Hematopoietic multipotent progenitor cell treated with erythropoietin and hydrocortisone succinate and interleukin-3 and kit ligand, for 4 days (in vitro differentiated cells): ENCODE measurements at places on chromosomes 2 and 18.
A peak's percentile ranks its signal among the peaks of the same experiment; 100 is the strongest.

- no peak for DNase-seq
These were observed 71.6 kb upstream of the EFEMP1 start for GRCh38 chr2:55995211-55995610.

- DNase-seq: no peak
These were observed 4.9 kb downstream of the KIF1A start for GRCh38 chr2:240814946-240815760.

GRCh38 chr18:55321265-55322177 lies 266.5 kb downstream of the TCF4 start:
- DNase-seq: peak; percentile 89

- DNase-seq: no peak
These were observed 170.5 kb downstream of the TGIF1 start for GRCh38 chr18:3620146-3621119.

GRCh38 chr2:176364273-176364977 lies 95.2 kb downstream of the MTX2 start:
- no peak for DNase-seq

DNA sequence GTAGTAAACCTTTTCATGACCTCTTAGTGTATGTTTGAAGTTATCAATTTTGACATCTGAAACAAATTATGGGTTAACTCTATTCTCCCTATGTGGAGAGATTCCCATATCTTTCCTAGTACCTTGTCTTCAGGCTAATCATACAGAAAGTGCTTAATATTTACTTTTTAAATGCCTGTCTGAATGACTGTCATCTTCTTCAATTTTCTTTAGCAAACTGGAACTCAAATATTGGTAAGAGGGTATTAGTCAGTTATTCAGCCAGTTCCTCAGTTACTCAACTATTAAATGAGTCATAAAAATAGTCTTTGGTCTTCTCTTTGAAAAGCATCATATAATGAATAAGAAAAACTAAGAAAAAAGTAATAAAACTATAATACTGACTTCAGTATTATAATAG lies 1038.0 kb upstream of the PIK3C3 start:
- no peak for DNase-seq

DNA sequence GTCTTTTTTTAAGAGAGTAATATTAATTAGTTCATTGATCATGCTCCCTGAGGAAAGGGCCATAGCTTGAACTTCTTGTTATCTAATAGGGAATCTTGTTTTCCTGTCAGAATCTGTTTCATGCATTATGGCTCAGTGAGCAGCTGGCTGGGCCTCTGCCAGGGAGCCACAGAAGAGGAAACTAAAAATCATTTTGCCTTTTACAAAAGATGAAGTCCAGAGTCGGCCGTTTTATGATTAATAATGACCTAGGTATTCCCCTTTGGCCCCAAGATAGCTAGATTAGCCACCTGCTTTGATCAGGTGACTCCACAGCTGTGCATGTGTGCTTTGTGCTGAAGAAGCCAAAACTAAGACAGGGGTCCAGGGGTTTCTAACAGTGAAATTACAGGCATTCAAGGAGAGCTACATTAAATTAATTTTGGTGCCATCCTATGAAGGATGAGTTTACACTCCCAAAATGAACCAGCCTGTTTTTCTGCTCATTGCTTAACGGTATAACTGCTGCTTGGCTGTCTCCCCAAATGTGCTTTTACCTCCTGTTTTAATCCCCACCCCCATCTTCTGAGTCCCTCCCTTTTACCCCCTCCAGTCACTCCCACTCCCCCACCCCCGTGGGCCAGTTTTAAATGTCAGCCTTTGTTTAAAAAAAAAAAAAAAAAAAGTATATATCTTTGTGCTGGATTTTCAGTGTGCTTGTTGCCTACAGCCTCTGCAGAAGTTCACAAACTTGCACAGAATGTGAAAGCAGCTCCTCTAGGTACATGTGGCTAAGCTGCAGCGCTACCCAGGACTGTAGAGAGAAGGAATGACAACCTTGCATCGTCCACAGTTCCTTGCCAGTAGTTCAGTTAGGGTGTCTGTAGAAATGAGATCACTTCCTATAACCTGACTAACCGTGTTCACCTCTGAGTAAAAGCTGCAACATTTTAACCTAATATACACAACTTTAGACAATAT lies 93.1 kb downstream of the CABLES1 start:
- DNase-seq: peak; percentile 45

GRCh38 chr18:66495844-66496243 lies 108.0 kb downstream of the CDH19 start:
- peak; percentile 75 for DNase-seq

DNA sequence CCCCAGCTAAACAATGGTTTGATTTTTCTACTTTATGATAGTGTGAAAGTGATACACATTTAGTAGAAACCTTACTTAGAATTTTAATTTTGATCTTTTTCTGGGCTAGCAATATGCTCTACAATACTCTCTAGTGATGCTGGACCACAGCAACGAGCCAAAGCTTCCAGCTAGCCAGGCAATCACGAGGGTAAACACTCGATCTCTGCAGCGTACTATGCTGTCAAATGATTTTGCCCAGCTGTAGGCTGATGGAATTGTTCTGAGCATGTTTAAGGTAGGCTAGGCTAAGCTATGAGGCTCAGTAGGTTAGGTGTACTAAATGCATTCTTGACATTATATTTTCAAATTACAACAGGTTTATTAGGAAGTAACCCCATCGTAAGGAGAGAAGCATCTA lies 207.5 kb downstream of the LRRTM4 start:
- DNase-seq: no peak

DNA sequence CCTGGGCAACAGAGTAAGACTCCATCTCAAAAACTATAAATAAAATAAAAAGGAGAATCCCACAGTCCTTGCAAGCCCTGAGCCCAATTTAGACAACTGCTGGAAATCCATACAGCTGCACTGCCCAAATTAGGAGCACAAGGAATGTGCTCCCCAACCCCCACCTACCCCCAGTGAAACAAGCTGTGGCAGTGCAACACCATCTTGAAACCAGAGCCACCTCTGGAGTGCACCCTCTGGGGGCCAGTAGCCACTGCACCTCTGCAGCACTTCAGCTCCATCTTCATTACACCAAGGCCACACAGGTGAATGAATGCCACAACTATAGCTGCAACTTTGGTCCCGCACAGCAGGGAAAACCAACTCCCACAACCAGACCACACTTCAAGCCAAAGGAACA lies 37.3 kb downstream of the USP34 start:
- no peak for DNase-seq

GRCh38 chr18:10317864-10318690 lies 136.4 kb upstream of the APCDD1 start:
- no peak for DNase-seq

DNA sequence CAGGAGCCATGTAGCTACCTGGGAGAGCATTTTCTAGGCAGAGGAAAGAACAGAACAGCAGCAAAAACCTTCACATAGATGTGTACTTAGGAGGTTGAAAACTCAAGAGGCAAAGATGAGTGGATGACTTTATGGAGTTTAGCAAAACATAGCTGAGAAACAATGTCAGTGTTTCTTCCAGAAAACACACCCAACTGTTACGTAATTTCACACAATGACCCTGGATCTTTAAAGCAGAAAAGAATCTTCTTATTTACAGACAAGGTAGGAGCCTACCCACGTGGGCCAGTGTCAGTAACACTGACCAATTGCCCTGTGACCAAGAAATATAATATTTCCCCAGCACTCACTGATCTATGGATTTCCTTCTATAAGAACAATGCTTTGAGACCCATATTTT lies 254.6 kb downstream of the CDH20 start:
- no peak for DNase-seq

- no peak for DNase-seq
These were observed 416.9 kb upstream of the ID2 start for GRCh38 chr2:8264981-8265380.

GRCh38 chr2:160255408-160255807 lies 55.3 kb upstream of the ITGB6 start:
- no peak for DNase-seq
